ENCODE measurements at places on chromosomes 7 and 10.

GRCh38 chr7:30133736-30134610, 813 bp upstream of the MTURN start:
- no peak for DNase-seq

DNA sequence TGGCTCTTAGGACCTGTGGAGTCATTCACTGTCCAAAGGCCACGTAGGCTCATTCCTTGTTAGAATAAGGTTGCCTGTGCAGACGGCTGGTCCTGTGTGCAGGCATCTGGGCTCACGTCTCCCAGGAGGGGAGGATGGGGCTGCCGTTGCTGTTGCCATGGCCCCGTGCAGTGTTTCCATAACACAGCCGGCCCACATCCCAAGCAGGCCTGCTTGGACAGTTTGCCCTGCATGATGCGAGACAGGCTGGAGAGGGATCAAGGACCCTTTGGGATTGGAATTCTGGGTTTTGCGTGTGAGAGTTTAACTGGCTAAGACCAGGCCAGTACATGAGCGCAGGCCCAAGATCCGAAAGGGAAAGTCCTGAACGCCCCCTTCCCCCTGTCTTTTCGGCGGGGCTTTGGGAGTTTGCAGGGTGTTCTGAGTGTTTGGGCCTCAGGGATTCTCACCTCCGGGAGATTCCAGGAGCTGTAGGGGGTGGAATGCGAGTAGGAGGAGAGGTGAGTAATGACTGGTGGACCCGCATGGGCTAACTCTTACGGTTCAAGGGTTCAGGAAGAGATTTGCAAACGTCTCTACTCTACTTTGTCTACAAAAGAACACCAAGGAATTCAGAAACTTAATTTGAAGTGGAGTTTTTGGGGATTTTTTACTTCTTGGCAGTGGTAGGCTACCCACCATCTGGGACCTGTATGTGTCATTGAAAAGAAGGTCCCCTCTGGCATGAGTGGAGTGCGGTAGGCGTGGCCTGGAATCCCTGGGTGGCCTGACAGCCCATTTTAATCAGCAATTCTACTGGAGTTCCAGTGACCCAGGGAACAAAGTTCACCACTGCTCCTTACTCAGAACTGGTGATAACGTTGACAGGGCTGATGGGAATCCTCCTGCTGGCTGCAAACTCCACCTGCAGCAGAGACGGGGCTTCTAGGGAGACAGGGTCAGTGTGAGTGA, 125.4 kb downstream of the ITIH5 start:
- no peak for DNase-seq

- DNase-seq, result peak; percentile 72
These were observed 11.8 kb downstream of the NT5C3A start for GRCh38 chr7:33050535-33051318.

- peak; percentile 67 for DNase-seq
These were observed 19.6 kb downstream of the NUDT1 start for GRCh38 chr7:2261611-2262010.

GRCh38 chr10:90930070-90930837, 9.4 kb upstream of the ANKRD1 start:
- DNase-seq, result no peak
